ENCODE measurements at places on chromosomes 5 and 9.

GRCh38 chr5:173472164-173472563 lies 143.9 kb upstream of the STC2 start:
- DNase-seq = no peak

DNA sequence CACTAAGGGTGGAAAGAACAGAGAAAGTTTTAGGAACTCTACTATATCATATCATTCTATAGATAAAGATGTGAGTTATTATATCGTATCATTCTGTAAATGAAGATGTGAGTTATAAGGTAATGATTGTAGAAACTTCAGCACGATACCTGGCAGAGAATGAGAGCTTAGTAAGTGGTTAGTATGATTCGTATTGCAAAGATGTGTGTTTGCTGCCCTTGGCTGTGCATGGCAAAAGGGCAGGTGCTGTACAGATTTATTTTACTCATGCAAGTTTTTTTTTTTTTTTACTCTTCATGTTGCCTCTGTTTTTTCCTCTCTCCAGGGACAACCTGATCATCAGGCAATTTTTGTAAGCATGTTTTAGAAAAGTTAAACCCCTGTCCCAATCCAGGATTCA lies 83.3 kb downstream of the EGFLAM start:
- no peak for DNase-seq

DNA sequence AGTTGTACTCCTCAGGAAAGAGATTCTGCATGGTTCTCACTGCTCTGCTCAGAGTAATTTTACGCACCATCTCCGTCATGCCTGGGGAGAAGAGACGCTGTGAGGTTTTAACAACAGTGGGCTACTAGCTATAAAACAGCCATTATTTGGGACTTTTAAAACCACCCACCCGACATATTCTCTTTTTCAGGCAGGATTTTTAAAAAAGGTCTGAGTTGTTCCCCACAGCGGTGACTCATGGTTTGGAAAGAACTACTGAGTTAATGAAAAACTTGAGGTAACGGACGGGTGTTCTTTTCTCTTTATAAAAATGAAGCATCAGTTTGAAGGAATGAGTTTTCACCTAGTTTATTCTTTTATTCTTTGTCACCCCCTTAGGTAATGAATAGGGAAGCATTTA lies 61.3 kb downstream of the TTLL11 start:
- DNase-seq = no peak

DNA sequence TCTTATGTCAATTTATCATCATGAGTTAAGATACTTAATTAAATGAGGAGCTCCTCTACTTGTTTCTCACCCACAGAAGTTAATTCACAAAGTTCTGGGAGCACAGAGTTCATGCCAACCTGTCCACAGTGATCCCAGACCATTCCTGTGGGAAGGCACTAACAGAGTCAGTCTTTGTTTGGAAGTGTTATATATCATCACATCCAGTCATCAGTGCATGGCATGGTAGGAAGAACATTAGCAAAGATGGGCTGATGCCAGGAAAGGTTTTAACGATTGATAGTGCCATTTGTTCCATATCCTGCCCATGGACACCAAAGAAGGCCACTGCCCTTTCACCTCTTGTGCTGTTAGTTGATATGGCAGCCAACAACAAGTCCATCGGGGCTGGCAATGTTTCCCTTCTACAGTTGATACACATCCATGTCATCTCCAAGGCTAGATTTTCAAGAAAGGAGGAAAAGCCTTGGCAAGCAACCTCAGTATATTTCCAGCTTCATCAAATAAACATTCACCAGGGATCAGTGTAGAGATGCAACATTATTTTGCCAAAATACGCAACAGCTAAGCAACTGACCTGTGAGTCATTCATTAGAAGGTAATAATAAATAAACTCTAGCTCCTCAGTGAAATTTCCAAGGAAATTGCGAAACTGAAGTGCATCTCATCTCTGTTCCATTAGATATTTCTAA lies 169.6 kb downstream of the RORB start:
- DNase-seq = no peak

DNA sequence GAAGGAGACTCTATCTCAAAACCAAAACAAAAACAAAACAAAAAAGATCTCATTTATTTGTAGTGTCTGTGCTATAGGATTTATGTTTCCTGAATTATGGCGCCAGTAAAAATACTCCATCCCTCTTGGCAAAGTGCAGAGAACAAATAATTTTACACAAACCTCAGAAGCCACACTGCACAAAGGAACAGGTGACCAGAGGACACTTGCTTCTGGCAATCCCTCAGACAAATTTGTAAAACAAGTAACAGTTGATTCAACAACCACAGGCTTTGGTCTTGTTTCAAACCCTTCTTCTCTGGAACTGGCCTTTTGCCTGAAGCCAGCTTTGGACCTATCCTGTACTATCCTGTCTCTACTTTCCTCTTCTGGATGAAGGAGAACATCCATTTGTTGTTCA lies 502.1 kb downstream of the DMAC1 start:
- no peak for DNase-seq

- no peak for DNase-seq
Observed at GRCh38 chr9:90459321-90459720, 183.3 kb downstream of the DIRAS2 start.

GRCh38 chr9:33222031-33222430 lies 17.9 kb upstream of the SPINK4 start:
- no peak for DNase-seq

DNA sequence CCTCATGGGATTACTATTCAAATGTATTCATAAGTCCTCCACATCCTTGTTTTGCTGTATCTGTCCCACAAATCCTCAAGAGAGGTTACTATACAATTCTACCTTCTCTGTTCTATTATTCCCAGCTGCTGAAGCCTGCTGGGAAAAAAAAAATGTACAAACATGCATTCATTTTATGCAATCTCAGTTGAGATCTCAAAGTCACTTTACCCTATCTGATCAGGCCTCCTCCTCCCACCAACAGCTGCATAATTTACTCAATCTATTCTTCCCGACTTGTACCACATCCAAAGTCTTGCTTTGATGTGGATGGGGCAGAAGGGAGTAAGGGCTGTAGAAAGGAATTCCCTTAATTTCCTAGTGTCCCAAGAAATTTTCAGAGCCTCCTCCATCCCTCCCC lies 28.6 kb downstream of the PSIP1 start:
- DNase-seq = no peak

- no peak for DNase-seq
Observed at GRCh38 chr9:93656426-93657239, 80.2 kb downstream of the PHF2 start.

- no peak for DNase-seq
Observed at GRCh38 chr5:68359699-68360098, 144.1 kb downstream of the PIK3R1 start.

DNA sequence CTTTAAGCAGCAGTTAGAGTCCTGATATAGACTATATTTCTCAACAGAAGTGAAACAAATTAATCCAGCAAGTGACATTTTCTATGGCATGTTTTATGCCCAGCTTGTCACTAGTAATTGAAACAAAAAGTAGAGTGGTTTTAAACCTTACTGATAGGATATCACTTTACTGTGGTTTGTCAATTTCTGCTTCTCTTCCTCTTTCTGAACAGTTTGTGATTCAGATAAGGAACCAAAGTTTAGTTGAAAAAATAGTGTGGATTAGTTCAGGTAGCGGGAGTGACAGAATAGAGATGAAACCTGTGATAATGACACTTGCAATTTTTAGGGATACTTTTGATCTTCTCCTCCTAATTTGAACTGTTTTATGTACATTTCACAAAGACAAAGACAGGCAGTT lies 485.7 kb upstream of the EDIL3 start:
- no peak for DNase-seq

GRCh38 chr9:135609366-135609955 lies 29.9 kb downstream of the GLT6D1 start:
- no peak for DNase-seq

DNA sequence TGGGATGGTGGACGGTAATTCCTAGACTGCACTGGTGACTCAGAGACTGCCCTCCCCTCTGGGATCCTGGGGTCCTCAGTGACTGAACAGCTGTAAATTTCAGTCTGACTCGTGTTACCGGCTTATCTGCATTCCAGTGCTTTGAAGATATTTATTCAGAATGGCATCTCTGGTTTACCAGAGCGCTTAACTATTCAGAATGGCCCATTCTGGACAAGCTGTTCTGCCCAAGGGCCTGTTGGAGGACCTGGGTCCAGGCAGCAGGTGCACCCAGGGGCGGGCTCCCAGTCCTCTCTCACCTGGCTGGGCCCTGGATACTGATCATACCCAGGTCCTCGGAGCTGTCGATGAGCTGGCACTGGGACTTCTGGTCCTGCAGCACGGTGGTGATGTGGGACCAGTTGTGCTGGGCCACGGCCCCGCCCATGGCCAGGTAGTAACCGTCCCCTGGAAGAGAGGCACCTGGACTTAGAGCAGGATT lies 48.0 kb downstream of the SARDH start:
- DNase-seq = no peak

- no peak for DNase-seq
Observed at GRCh38 chr9:94860678-94861588, 134.4 kb downstream of the AOPEP start.

- no peak for DNase-seq
Observed at GRCh38 chr5:56481428-56482357, 248.6 kb upstream of the ANKRD55 start.

GRCh38 chr5:83475935-83476814 lies 4.6 kb downstream of the VCAN start:
- DNase-seq = no peak

Data from cortex of kidney (tissue), 1 donor.